Left renal pelvis (tissue), 4 donors: ENCODE measurements at places on chromosomes 7 and 10.

GRCh38 chr10:86298501-86299001 lies 68.0 kb downstream of the GRID1 start:
- DNase-seq: no peak

- DNase-seq: no peak
Observed at GRCh38 chr7:48192996-48193395, 21.7 kb downstream of the ABCA13 start.

DNA sequence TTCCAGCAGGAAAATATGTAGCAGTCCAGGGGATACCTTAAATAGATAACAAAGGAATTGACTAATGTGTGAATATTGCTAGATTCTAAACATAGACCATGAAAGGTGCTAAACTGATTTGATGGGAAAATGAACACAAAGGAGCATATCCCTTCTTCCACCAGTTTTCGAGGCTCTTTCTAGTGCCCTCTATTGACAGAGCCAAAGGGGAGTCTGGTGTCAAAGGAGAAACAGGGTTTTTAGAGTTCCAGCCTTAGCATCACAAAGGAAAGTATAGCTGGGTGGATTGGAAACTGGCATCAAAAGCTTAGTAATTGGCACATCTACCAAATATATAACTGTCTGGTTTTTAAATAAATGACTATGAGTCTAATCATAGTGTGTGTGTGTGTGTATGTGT lies 636.8 kb downstream of the ETV1 start:
- no peak for DNase-seq

GRCh38 chr7:3300221-3300650 lies 816 bp upstream of the SDK1 start:
- DNase-seq: no peak

DNA sequence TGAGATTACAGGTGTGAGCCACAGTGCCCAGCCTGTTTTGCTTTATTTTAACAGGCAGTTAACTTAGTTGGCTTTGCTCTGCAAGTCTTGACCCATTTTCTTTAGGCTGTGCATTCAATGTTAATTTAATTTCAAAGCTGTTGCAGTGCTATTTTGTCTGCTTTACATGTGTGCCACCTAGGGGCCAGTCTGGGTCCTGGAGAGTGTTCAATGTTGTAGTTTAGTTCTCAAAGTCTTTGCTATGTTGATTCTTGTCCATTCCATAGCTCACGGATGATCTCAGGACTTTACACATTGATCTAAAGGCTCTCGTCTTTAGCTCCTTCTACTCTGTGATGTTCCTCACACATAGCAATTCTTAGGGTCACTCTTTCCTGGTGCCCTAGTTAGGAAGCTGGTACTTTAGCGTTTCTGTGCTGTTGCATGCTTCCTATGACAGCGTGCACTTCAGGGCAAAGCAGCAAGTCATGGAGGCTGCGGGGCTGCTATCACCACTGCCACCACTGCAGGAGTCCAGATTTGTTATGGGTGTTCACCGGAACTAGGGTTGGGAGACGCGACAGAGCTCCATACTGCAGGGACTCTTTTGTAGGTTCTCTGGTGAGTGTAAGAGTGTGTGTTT lies 16.4 kb upstream of the ABCA13 start:
- DNase-seq: no peak

DNA sequence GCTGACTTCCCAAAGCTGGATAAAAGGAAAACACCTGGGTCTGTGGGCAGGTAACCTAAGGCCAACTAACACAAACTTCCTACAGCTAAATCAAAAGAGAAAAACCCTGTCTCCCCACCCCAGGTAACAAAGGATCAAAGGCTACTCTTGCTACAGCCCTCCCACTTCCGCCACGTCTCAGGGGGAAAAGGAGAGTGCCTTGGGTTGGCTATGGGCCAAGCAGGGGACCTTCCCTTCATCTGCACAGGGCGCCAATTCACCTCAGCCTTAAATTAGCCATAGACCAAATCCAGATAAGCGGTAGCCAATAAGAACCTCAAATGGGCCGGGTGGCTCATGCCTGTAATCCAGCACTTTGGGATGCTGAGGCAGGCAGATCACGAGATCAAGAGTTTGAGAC lies 69.1 kb upstream of the LANCL2 start:
- no peak for DNase-seq

DNA sequence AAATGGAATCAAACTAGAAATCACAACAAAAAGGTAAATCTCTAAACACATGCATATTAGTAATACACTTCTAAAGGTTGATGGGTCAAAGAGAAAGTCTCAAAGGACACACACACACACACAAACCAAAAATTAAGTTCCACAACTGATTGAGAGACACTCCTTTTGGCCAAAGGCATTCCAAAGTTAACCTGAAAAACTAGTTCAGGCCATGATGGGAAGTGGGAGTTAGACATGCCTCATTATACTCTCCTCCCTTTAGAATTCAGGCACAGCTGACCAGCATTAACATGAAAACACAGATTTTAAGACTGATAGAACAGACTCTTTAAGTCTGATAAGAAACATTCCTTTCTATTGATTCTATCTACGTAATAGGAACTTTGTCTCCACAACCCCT lies 332.4 kb upstream of the IGFBP3 start:
- no peak for DNase-seq
